Heart left ventricle (tissue), 16 donors: ENCODE measurements at places on chromosomes 16 and 17. TPM values are rescaled to one million over a fixed set of nuclear protein-coding genes. Genes with fewer than 3 reads are reported as not detected.

DNA sequence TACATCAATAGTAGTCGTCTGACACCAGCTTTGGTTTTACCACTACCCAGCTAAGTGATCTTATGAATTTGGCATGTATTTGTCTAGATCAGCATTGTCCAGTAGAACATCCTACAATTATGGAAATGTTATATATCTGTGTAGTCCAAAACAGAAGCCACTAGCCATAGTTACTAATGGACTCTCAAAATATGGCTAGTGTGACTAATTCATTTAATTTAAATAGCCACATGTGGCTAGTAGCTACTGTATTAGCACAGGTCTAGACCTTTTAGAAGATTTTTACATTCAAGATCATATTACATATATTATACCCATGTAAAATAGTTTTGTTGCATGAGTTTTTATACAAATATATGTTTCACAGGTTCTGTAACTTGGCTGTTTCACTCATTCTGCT, 27.0 kb upstream of the NFAT5 start:
- H3K4me3 ChIP-seq, result no peak overlapping the region
- H3K27me3 ChIP-seq, result no peaks in the 10 kb centered on the region
- H3K36me3 ChIP-seq, result no peaks in the 10 kb centered on the region
- no peaks in the 10 kb centered on the region for H3K4me1 ChIP-seq

GRCh38 chr16:76386784-76387183, 109.6 kb downstream of the CNTNAP4 start:
- H3K4me3 ChIP-seq, result no peak overlapping the region
- no peaks in the 10 kb centered on the region for H3K4me1 ChIP-seq
- DNase-seq, result no peak
- no peak overlapping the region for H3K27ac ChIP-seq

DNA sequence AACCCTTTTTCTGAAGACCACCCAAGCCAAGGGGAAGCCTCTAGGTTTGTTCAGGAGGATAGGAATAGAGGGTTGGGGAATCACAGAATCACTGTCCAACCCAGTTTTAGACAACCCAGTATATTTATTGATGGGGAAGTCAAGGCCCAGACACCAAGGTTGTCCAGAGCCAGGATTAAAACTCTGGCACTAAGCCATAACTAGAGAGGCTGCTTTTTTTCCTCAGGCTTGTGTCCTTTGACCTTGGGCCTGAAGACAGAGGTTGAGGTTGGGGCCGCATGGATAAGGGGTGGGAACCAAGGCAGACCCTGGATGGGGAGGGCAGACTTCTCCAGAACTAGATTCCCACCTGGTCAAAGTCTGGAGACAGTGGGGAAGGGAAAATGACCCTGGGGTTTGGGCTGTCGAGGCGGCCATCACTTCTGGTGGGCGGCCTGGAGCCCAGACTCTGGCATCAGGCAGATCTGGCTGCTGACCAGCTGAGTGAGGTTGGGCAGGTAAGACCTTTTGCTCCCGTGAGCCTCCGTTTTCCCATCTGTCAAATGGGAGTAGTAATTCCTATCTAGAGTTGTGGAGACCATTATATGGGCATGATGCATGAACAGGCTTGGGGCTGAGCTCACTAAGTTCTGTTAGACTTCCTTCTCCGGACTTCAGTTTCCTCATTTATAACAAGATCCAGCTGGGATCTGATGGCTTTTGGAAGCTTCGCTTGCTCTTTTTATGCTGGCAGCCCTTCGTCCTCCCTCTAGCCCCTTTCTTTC, 17.9 kb downstream of the IGFBP4 start:
- H3K36me3 ChIP-seq, result peaks cover 18% of the 10 kb centered on the region
- DNase-seq, result no peak
- H3K27ac ChIP-seq, result peak overlapping the region; percentile 15

DNA sequence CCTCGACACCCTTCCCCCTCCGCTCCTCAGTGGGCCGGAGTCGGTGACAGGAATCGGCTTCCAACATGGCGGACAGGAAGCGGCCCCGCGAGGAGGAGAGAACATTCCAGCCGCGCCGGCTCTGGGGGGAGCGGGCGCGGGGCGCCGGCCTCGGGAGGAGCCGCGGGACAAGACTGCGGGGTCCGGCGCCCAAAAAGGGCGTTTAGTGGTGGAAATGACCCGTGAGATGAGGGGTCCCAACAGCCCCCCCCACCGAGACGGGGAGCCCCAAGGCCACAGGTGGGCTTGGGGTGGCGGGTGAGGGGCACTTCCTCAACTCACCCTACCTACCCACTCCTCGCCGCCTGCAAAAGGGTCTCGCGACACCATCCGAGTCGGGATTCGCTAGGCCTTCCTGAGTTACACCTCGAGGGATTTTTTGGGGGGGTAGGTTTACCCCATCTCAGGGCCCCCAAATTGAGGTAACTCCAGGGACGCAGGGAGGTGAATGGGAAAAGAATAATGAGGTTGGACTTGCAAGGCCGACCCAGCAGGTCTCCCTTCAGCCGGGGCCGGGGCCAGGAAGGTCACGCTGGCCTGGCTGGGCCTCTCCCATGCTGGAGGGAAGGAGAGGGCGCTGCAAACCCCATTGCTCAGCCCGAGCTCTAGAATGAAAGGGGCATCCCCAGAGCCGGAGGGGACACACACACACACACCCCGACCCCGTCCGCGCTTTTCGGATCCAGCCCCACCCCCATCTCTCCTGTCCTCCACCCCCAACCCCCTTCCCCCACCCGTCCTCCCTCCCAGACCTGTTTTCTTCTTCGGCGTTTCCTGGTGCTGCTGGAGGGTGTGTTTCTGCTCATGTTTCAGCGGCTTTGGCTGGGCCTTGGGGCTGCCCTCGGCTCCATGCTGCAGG, 707 bp downstream of the NUFIP2 start:
- H3K4me1 ChIP-seq, result peaks cover 46% of the 10 kb centered on the region
- H3K4me3 ChIP-seq, result peak overlapping the region; percentile 95
- DNase-seq, result peak; percentile 74
- no peaks in the 10 kb centered on the region for H3K36me3 ChIP-seq
- H3K27ac ChIP-seq, result peak overlapping the region; percentile 100

DNA sequence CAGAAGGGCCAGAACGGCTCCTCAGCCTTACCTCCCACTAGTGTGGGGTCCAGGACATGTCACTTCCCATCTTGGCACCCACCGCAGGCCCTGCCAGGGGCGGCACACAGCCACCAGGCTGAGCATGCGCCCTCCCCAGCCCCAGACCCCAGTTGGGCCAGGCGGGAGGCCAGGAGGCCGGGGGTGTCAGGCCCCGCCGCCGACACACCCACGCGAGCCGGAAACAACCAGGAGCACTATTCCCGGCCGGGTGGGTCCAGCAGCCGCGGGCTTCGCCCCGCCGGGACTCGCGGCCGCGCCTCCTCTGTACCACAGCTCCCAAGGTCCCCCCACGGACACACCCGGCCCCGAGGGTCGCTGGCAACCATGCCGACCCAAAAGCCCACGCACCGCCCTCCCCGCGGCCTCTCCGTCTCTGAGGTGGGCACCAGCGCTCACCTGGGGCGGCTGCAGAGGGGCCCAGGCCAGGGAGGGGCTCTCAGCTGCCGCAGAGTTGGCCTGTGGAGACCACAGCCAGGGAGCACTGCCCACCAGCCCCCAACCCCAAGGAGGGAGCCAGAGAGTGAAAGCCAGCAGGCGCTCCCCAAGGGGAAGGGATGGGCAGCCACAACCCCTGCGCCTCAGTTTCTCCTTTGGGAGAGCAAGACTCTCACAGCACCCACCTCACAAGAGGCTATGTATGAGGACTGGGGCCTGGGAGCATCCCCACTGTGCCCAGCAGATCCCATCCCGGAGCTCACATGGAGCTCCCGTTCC, 18.0 kb downstream of the B9D1 start:
- no peaks in the 10 kb centered on the region for H3K27me3 ChIP-seq
- no peak overlapping the region for H3K27ac ChIP-seq
- H3K4me3 ChIP-seq, result no peak overlapping the region
- DNase-seq, result no peak
- peaks cover 47% of the 10 kb centered on the region for H3K4me1 ChIP-seq
- no peaks in the 10 kb centered on the region for H3K36me3 ChIP-seq

DNA sequence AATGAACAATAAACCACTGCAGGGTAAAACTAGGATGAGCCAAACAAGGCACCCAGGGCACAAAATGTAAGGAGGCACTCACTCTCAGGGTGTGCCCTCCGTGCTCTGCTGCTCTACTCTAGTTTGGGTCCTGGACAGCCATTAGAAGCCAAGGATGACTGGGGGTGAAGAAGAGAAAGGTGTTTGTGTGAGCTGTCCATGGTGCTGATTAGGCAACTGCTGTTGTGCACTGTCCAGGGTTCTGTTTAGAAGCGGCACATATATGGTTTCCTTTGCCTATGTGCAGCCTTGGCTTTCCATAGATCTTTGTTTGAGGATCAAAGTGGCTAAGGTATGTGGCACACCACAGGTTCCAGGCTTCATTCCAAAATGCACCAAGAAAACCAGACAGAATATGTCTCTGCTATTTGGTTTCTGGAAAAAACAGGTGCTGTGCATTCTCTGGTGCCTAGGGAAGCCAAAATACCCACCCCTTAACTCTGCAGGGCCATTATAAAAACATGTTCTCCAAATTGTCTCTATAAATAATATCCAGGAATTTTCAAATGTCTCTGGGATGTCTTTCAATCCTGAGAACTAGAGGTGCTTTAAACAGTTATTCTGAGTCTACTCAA, 123.5 kb downstream of the CBLN1 start:
- H3K27me3 ChIP-seq, result no peaks in the 10 kb centered on the region
- DNase-seq, result no peak
- H3K4me3 ChIP-seq, result no peak overlapping the region
- no peak overlapping the region for H3K27ac ChIP-seq

DNA sequence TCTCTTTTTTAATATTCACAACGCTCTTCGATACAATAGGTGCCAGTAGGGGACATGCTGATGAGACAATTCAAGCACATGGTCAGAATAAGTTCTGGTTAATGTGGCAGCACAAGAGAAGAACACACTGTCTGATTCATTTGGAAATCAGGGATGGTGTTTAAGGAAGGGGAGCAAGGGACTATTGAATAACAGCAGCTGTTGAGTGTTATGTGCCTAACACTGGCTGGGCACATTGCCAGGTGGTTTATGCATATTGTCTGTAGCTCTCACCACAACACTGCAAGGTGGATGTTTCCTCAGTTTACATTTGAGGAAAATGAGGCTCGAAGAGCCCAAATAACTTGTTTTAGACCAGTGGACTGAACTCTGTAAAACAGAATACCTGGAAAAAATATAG, 44.2 kb downstream of the LYRM9 start:
- no peaks in the 10 kb centered on the region for H3K36me3 ChIP-seq
- no peaks in the 10 kb centered on the region for H3K4me1 ChIP-seq
- H3K4me3 ChIP-seq, result no peak overlapping the region
- no peak for DNase-seq
- no peak overlapping the region for H3K27ac ChIP-seq

GRCh38 chr16:88550246-88550661, 19.9 kb upstream of the ZC3H18 start:
- no peak for DNase-seq
- H3K4me3 ChIP-seq, result no peak overlapping the region
- no peaks in the 10 kb centered on the region for H3K4me1 ChIP-seq

GRCh38 chr17:62075308-62075815, 10.3 kb upstream of the MED13 start:
- H3K4me3 ChIP-seq, result no peak overlapping the region
- no peak overlapping the region for H3K27ac ChIP-seq
- H3K27me3 ChIP-seq, result no peaks in the 10 kb centered on the region
- no peak for DNase-seq

DNA sequence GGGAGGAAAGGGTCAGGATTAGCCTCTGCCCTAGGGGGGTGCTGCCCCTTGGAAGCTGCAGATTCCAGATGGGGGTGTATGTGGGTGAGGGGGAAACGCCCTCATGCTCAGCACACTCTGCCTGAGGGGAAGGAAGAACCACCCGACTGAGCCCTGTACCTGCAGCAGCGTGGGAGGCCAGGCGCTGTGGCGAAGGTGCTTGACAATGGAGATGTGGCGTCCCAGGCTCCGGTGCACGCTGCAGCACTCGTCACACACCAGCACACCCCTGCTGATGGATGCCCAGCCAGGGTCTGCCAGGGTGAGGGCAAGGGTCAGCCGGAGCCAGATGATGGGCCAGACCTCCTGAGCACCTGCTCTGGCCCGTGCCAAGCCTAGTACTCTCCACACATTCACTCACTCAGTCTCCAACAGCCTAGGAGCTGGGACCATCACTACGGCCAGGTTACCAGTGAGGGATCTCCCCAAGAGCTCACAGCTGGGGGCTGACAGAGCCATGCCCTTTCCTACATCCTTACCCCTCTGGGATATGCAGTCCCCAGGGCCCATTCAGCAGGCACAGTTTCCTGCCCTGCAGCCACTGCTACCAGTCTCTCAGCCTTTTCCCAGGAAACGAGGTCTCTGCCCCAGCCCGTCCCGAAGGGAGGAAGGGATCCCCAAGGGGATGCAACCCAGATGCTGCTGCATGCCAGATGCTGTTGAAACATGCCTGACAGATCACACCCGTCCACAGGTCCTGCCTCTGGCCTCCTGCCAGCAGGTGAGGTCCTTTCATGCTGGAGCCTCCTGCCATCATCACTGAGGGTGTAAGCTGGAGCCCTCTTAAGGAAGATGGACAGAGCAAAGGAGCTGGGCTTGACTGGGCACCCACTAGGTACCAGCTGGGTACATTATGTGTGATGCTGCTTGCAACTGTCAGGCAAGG, 5.9 kb downstream of the GIT1 start:
- no peak overlapping the region for H3K4me3 ChIP-seq
- H3K27me3 ChIP-seq, result no peaks in the 10 kb centered on the region
- H3K4me1 ChIP-seq, result peaks cover 60% of the 10 kb centered on the region
- peak overlapping the region; percentile 89 for H3K27ac ChIP-seq
- peaks cover 46% of the 10 kb centered on the region for H3K36me3 ChIP-seq

DNA sequence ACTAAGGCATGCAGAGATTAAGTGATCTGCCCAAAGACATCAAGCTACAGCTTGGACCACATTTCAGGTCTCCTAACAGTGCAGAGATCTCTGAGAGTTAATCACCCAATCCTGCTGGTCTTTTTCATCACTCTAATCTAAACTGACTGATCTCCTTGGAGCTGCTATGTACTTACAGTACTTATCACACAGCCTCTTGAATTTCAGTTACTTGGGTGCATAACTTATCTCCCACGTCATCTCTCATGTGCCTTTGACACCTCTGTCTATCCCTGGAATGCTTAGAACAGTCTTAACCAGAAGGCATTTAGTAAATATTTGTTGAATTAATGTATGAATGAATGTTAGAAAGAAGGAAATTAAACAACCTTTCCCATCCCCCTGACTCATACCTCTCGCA, 139.0 kb downstream of the SNX11 start:
- H3K4me1 ChIP-seq, result peaks cover 5% of the 10 kb centered on the region

GRCh38 chr17:40453881-40454612, 10.8 kb downstream of the IGFBP4 start:
- peaks cover 56% of the 10 kb centered on the region for H3K4me1 ChIP-seq
- no peaks in the 10 kb centered on the region for H3K27me3 ChIP-seq
- no peak overlapping the region for H3K4me3 ChIP-seq
- DNase-seq, result no peak
- H3K36me3 ChIP-seq, result peaks cover 52% of the 10 kb centered on the region

- H3K4me3 ChIP-seq, result no peak overlapping the region
- DNase-seq, result no peak
- no peaks in the 10 kb centered on the region for H3K27me3 ChIP-seq
- no peak overlapping the region for H3K27ac ChIP-seq
- H3K36me3 ChIP-seq, result no peaks in the 10 kb centered on the region
Measured at GRCh38 chr16:5054876-5055865, 10.6 kb downstream of the C16orf89 start.

The PDILT gene
- total RNA-seq, result not detected

The RAB11FIP4 gene
- total RNA-seq, result 7.3 TPM

The PDIA2 gene
- 1.7 TPM for total RNA-seq

The KIF19 gene
- total RNA-seq, result 0.19 TPM

The MT4 gene
- total RNA-seq, result not detected
